ENCODE measurements at places on chromosomes 3 and 15. TPM values are rescaled to one million over a fixed set of nuclear protein-coding genes. Genes with fewer than 3 reads are reported as not detected.

Gene NR2C2
- 20.4 TPM for total RNA-seq

Gene DCLK3
- total RNA-seq = not detected

Gene KBTBD13
- total RNA-seq = not detected

Gene FETUB
- total RNA-seq = 0.10 TPM

Gene ZBTB47
- total RNA-seq = 5.0 TPM

Gene TP63
- 0.27 TPM for total RNA-seq

Gene MAP6D1
- total RNA-seq = 7.4 TPM

Gene LMAN1L
- total RNA-seq = not detected

Gene KIF23
- 79.8 TPM for total RNA-seq

Gene CPLX3
- not detected for total RNA-seq

Gene NPAP1
- total RNA-seq = not detected

Gene IL17RB
- total RNA-seq = 0.83 TPM

Gene IGF2BP2
- 12.8 TPM for total RNA-seq

Gene EXD1
- not detected for total RNA-seq

Gene SCG5
- total RNA-seq = 1.9 TPM

Gene RAD51
- total RNA-seq = 18.4 TPM

Gene PXYLP1
- total RNA-seq = 13.5 TPM

Gene BCHE
- total RNA-seq = 1.1 TPM

Gene SCAMP5
- 11.7 TPM for total RNA-seq

Gene MUC20
- total RNA-seq = 0.38 TPM

Gene GP9
- not detected for total RNA-seq

Gene GOLGA8M
- total RNA-seq = not detected

Gene ITPR1
- total RNA-seq = 4.7 TPM

Gene PIF1
- total RNA-seq = 16.4 TPM

Gene PAQR9
- 2.2 TPM for total RNA-seq

Gene ROPN1
- not detected for total RNA-seq

Gene KBTBD12
- total RNA-seq = not detected

Gene IL20RB
- 0.77 TPM for total RNA-seq

Gene ACAN
- 0.90 TPM for total RNA-seq

Gene LRRC31
- not detected for total RNA-seq

Gene MME
- total RNA-seq = not detected

Gene FOXB1
- not detected for total RNA-seq

Gene LRRN1
- total RNA-seq = not detected

Gene EFCAB12
- total RNA-seq = 0.95 TPM

Gene ESYT3
- total RNA-seq = 1.2 TPM

Gene DNASE1L3
- total RNA-seq = not detected

Gene RPP25
- 26.6 TPM for total RNA-seq

Gene GNL3
- total RNA-seq = 90.9 TPM

Gene SLC24A5
- not detected for total RNA-seq

Measured in A549 treated with Mapracorat at 1 μM for 4 hours (cell line).